ENCODE measurements at places on chromosomes 1 and 21.

- DNase-seq = no peak
Observed at GRCh38 chr21:42258885-42259407, 40.0 kb downstream of the ABCG1 start.

DNA sequence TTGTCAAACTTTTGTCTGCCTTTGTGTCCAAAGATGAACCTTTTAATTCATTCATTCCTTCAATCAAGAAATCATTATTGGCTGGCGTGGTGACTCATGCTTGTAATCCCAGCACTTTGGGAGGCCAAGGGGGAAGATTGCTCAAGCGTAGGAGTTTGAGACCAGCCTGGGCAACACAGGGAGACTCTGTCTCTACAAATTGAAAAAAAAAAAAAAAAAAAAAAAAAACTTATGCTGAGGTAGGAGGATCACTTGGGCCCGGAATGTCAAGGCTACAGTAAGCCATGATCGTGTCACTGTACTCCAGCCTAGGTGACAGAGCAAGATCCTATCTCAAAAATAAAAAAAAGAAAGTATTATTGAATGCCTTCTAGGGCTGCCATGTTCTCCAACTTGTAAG is 51.3 kb upstream of the CXADR start:
- DNase-seq = no peak

DNA sequence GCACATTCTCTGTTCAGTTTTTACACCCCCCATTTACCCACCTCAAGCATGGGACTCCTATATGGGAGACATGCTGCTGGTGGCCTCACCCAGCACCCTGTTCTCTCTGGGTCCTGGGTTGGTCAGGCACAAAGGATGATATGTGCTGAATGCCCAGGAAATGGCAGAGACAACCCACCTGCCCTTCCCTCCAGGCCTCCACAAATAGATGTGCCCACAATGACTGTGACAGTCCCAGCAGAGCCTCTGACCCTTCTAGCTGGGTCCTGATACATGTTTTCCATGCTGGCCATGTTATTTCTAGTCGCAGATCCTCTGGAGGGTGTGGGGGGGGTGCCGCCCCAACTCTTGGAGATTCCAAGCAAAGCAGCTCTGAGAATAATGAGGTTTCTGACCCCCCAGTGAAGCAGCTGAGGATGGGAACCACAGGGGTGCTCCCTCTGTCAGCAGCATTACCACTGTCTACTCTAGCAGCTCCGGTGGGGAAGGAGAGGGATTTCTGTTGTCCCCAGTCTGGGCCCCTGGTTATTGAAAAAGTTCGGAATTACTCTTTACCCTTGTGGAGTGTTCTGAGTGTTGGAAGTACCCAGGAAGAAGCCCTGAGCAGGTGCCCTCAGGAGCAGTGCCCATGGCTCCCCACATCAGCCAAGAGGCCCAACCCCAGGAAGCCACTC is 1.2 kb upstream of the CCDC28B start:
- no peak for DNase-seq

DNA sequence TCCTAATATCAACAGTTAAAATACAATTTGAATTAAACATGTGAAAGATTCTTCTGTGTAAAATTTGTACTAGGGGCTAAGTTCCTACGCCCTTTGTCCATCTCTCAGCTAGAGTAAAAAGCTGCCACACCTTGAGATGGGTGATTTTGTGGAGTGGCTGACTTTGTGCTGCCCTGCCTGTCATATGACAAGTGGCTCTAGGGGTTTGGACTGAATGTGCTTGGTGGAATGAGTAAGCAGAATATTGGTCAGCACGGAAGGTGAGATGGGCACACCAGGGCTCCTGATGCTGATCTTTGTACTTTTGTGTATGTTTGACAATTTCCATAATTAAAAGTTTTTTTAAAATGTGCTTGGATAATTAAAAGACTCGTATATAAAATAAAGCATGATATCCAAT is 133.6 kb upstream of the SLC45A1 start:
- no peak for DNase-seq

GRCh38 chr21:31798842-31799704 is 67.2 kb upstream of the SCAF4 start:
- DNase-seq = no peak

- DNase-seq = no peak
Observed at GRCh38 chr1:84611796-84612195, 37.6 kb upstream of the CTBS start.

GRCh38 chr1:205598841-205599668 is 32.8 kb downstream of the ELK4 start:
- DNase-seq = no peak

DNA sequence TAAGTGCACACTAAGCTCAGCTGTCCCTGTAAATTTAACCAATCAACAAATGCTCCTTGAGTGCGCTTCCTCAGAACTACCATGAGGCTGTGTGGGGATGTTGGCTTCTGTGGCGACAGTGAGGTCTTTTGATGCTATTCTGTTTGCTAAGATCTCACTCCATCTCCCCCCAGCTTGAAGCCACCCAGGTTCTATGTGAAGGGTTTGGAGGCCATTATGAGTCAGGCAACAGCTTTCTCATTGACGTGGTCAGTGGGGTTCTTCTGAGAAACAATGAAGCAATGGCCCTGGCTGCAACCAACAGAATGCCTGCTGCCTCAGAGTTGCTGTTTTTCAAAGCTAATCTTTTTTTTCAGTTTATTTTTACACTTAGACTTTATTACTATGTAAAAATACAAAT is 205.5 kb downstream of the PTBP2 start:
- DNase-seq = no peak

DNA sequence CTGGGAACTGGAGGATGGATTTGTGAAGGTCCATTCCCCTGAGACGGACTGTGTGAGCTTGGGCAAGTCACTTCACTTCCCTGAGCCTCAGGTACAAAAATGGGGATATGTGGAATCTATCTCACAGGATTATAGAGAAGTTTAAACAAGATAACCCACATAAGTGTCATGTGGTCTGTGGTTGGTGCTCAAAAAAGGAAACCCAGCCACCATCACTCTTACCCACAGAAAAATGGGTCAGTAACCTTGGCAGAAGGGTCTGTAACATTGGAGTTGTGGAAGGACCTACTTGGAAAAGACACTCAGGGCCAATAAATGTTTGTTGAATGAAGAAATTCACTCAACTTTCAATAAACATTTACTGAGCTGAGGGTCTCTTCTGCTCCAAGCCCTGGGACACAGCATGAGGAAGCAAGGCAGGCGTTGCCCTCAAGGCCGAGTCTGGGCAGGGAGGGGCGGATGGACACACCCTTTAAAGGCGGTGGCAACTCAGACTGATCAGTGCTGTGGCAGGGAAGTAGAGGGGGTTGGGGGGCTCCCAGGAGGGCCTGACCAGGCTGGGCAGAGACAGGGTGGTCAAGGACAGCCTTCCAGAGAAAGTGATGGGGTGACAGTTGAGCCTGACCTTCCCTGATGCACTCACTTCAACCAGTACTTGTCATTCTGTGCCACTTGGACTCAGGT is 66.7 kb upstream of the ACOT11 start:
- no peak for DNase-seq

GRCh38 chr1:54579337-54579781 is 31.3 kb downstream of the ACOT11 start:
- DNase-seq = no peak

DNA sequence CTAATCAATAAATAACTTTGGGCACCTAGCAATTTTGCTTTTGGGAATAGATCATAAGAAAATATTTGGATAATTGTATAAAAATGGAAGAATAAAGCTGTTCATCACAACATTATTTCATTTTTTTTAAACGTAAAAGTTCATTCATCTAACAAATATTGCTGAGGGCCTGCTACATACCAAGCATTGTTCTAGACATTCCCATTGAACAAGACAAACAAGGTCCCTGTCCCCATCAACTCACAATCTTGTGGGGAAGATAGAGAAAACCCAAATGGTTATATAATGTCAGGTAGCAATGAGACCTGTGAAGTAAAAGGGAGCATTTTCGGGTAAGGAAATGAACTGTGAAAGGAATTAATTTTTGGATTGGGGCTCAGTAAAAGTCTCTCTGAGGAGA is 54.0 kb upstream of the BEND5 start:
- DNase-seq = no peak

GRCh38 chr1:44684525-44684924 is 10.0 kb downstream of the ARMH1 start:
- no peak for DNase-seq

DNA sequence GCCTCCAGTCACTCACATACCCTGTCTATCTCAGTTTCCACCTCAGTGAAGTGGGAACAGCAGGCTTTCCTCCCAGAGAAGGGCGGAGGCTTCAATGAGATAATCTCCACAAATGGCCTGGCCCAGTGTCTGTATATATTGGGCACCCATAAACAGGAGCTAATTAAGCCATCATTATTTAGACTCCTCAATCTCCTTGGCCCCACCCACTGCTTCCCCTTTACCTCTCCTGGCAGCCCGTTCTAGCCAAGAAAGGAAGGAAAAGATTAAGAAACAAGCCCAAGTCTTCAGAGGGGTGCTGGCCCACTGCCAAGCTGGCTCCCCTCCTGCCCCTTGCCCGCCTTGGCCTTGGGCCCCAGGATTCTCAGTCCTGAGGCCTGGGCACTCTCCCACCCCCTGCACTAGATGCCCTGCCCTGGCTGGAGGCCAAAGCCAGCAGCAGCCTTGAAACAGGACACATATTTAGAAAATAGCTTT is 15.9 kb upstream of the EPB41 start:
- no peak for DNase-seq

GRCh38 chr1:52856026-52856425 is 13.5 kb downstream of the ZYG11A start:
- DNase-seq = no peak

GRCh38 chr1:20470194-20470593 is 15.8 kb downstream of the CAMK2N1 start:
- no peak for DNase-seq

GRCh38 chr1:61143821-61144424 is 61.6 kb downstream of the NFIA start:
- DNase-seq = no peak

GRCh38 chr1:92442351-92442750 is 44.4 kb downstream of the GFI1 start:
- no peak for DNase-seq

DNA sequence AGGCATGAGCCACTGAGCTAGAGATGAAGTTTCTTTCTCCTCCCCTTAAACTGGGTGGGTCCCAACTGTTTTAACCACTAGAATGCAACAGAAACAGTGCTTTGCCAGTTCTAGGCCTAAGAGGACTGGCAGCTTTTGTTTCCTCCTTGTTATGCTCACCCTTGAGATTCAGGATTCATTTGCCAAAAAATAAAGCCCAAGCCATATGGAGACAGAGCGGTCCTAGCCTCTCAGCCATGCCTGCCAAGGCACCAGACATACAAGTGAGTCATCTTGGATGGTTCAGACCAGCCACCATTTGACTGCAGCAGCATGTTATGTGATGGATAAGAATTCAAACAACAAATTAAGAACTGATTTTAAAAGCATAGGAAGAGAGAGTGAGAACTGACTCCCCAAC is 38.1 kb upstream of the STUM start:
- no peak for DNase-seq

- no peak for DNase-seq
Observed at GRCh38 chr21:19523746-19524145, 1120.2 kb upstream of the TMPRSS15 start.

DNA sequence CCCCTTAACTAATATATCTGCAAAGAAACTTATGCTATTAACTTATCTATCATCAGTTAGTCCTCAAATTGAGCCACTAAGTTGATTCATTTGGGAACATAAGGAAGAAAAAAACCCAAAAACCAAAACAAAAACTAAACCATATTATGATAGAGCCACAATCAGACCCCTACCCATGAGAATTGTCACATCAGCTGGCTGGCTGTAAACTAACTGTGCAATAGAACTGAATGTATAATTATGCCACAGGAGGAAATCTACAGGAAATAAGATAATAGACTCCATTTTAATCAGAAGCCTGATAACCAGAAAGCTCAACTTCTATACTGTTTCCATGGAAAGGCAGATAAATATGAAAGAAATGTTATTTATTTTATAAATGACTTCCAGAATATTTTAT is 110.0 kb downstream of the RGL1 start:
- DNase-seq = no peak

DNA sequence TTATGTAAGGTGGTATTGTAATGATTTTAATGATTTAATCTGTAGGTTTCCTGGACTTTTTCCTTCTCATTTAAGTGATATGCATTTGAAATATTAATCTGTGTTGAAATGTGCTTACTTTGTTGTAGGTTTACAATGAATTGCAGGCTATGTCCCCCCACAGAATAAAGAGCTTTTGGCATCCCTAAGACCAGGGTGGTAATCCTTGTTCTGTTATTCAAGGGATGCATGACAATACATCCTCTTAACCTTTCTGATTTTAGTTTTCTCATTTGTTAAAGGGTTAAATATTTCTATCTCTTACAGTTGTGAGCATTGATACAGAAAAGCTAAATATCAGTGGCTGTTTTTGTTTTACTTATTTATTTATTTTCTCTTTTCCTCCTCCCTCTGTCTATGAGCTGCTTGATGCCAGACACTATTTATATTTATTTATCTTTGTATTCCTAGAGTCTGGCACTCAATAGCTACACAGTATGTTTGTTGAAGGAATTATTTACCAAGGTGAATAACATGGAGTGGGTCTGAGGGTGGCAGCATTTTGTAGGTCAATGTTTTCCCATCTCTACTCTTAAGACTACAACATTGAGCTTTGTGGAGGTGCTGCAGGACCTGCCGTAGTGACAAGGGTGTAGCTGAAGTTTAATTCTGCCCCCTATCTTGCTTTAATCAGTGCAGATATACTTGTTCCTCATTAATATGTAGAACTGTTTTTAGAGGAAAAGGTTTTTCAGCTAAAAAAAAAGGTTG is 19.9 kb upstream of the ADGRL2 start:
- no peak for DNase-seq

DNA sequence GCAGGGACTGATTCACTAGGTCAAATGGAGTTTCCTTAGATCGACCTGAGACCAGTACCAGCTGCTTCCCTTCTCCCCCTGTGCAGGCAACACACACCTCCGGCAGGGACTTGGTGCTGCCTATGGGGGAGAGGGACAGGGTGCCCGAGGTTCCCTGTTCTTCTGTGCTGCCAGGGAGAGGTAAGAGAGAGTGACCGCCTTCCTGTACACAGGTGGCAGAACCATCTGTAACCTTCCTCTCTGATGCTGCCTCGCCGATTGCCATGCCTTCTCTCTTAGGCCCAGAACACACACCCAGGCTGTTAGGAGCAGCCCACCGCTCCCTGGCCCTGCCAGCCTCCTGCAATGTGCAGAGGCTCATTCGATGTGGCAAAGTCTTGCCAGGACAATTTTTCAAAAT is 9.3 kb downstream of the MYOC start:
- DNase-seq = no peak

DNA sequence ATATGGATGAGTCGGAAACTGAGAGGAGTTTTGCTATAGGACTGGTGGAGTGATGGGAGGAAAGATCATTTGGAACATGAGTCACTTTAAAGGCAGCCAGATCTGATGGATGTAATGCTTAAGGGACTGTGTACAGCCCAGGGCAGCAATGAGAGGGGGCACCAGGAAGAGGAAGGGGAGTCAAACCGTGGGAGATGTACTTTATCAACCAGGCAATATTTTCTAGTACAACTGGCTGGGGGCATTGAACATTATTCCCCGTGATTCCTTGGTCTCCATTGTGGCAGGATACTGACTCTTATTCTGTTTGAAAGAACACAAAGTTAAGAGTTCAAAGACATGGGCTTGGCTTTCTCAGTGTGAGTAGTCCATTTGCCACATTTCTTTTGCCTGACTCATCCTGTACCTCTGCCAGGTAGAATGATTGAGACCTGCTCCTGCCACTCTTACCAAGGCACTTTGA is 268.2 kb upstream of the NR5A2 start:
- peak; percentile 7 for DNase-seq
